ENCODE measurements at places on chromosomes 7 and 10.

- DNase-seq, result no peak
Measured at GRCh38 chr10:73771722-73772280, 10.0 kb upstream of the CHCHD1 start.

GRCh38 chr7:2254429-2255144, 12.6 kb downstream of the NUDT1 start:
- DNase-seq, result no peak

DNA sequence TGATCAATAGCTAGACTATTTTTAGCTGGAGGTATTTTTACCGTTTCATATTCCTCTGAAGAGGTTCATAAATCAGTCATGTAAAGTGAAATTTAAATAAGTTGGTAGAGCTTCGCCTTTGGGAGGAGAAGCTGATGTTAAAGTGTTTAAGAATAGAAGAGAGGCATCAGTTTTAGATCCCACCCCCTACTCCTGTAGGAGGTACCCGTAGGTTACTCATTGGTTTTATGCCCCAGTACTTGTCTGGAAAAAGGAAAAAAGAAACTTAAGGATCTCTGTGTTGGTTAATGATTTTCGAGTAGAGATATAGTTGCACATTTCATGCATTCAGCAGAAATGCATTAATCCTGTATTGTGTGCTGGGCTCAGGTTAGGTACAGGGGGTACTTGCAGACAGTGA, 8.7 kb downstream of the ZNF365 start:
- no peak for DNase-seq

GRCh38 chr10:104735036-104735756, 94.1 kb downstream of the SORCS3 start:
- DNase-seq, result no peak

GRCh38 chr7:139109983-139110411, 477 bp upstream of the ZC3HAV1 start:
- DNase-seq, result no peak
